ENCODE measurements at places on chromosomes 2 and 18.

- DNase-seq, result peak; percentile 69
These were observed 16.6 kb upstream of the PCBP1 start for GRCh38 chr2:70070542-70071268.

DNA sequence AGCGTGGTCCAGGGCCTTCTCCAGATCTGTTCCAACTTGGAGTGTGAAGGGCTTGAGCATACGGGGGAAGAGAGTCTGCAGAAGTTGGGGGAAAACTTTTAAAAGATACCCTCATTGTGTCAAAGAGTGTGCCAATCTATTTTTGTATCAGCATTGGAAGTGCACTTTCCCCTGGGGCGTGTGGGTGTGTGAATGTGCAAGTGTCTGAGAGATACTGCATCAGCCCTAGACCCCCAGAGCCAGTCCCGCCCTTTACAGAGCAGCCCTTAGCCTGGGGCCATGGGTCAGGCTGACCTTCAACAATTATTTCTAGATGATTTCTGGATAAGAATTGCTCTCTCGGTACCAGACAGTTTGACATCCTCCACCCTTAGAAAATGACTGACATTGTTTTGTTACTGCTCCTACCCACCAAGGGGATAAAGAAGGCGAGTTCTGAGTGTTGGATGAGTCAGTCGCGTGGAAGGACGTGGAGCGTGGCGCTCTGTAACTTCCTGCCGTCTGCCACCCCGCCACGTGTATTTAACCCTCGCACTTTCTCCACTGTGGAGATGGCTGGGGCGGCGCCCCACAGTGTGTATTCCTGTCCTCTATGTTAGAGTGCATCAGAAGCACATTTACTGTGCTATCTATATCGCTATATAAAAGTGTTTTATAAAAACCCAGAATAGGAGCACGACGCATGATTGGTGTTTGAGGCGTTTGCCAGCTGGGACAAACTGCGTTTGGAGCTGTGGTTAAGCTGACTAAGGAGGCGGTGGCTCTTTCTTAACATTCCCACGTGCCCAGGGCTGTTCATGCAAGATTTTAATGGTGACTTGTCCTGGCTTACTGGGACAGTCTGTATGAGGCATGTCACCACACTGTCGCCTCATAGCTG, 122.6 kb downstream of the CABLES1 start:
- peak; percentile 33 for DNase-seq

DNA sequence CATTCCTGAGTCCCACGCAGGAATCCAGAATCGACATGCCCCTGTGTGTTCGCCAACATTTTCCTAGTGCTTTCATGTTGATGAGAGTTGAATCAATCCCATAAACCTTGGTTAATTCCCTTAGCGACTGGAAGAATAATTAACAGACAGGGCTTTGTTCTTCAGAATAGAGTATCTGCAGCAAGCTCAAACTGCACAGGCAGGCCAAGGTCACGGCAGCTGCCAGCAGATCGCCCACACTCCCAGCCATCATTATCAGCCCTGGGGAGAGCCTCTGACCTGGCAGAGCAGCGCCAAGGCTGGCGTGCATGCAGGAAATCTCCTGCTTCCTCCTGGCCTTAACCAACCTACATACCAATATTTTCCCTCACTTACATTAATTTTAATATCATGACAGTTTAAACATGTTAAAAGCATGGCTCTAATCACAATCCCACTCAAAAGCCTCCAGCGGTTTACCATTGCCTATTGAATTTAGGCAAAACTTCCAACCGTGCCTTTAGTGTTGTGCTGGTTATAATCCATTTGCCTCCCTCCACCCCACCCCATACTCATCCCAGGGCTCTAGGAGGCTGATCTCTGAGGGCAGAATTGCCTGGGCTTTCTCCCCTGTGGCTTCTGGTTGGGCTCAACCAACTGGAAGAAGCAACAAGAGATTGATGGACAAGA, 46.8 kb upstream of the NCK2 start:
- DNase-seq, result no peak

- DNase-seq, result no peak
These were observed 202.9 kb upstream of the NT5C1B start for GRCh38 chr2:18792226-18792629.

DNA sequence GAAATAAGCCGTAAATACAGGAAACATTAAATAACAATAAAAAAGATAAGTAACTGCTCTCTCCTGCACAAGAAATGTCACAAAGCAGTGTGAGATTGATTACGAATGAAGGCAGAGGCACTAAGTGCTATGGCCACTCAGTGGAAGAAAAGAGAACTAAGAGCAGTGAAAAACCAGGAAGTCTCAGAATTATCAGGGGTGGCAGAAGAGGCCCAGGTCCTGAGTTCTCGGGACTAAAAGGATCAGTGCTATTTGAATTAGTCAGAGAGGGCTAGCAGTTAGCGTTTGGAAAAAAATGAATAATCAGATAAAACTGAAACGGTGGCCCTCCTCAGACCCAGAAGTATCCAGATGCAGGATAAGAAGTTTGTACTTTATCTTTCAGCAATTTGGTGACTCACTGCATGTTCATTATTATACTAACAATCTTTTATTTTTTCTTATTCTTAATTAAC, 367.1 kb downstream of the ZEB2 start:
- DNase-seq, result no peak

GRCh38 chr2:176368349-176368748, 99.1 kb downstream of the MTX2 start:
- DNase-seq, result no peak

DNA sequence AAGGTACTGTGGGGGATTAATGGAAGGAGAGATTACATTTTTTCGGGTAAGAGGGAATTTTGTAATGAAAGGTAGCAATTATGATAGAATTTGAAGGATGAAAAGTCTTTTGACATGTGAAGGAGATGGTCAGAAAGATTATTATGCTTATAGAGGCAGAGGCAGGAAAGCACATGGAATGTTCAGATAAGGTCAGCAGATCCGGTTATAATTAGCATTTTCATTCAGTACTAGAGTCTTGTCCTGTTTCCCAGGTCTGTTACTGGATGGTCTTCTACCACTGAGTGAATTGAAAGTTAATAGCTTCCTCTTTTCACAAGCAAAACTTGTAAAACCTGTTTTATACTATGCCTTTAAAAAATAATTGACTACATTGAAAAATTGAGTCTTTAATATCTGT, 116.9 kb downstream of the PHLPP1 start:
- no peak for DNase-seq

GRCh38 chr18:77025831-77026363, 106.7 kb downstream of the MBP start:
- DNase-seq, result no peak

GRCh38 chr2:177675350-177675821, 282.8 kb downstream of the AGPS start:
- no peak for DNase-seq

- DNase-seq, result no peak
These were observed 48.7 kb downstream of the DHRS9 start for GRCh38 chr2:169118060-169118459.

DNA sequence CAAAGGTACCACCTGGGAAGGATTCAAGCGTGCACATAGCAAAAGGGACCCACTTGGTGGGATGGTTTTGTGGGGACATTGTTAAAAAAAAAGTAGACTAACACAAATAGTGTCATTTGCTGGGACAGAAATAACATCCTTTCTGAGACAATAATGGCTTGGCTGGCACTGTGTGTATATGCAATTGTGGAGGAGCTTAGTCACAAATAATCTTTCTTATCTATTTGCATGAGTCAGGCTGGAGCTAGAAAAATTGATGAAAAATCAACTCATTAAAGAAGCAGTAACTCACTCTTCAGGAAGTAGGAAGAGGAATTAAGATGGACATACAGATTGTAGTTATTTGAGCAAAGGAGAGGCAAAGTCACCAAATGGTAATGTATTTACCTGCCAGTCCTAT, 29.5 kb upstream of the ITGB6 start:
- no peak for DNase-seq

DNA sequence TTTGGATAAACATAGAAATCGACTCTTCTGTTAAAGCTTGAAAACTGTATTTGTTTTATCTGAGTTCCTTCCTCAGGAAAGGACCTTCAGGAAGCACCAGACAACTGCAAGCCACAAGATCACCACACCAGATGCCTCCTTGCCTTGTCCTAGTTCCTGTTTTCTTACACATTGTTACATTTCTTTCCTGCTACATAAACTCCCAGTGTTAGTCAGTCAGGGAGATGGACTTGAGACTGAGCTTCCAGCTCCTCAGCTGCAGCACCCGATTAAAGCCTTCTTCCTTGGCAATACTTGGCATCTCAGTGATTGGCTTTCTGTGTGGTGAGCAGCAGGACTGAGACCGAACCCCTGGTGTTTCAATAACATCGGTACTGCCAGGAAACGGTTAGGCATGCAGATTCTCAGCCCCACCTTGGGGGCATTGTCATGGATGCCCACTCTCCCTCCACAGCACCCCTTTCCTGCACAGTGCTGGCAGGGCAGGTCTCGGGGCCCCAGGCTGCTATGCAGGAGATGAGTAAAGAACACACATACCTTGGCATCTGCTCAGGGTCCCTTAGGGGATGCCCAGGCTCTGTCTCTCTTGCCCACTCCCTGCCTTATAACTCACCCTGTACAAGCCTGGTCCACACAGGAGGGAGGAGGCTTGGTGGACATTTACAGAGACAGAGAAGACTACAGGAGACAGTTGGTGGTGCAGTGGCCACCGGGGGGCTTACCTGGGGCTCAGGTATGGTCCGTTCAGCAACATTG, 32.6 kb downstream of the ANKMY1 start:
- no peak for DNase-seq

GRCh38 chr2:8488001-8488738, 193.7 kb upstream of the ID2 start:
- DNase-seq, result peak; percentile 78

DNA sequence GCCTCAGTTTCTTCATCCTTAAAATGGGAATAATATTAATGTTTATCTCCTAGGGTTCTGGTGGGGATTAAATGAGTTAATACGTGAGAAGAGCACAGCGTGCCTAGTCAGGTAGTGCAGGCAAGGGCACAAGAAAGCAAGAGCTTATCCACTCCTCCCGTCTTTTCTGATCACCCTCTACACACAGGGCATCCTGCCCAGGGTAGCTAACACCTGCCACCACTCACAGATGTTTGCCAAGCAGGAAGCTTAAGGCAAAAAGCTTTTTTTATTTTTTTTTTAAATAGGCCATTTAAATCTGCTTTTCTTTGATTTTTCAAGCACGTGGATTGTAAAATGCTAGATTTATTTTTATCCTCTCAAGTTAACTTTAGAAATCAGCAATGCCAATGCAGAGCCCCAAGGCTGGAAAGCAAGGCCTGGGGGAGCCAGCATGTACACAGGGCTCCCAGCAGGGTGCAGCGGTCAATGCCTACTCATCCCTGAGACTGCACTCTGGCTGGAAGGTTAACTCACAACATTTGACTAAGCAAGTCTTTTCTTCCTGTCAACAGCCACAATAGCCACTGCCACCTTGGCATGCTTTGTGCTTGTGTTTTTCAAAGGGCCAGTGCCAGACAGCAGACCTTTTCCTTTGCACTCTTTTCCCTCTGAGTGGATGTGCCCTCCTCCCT, 86.5 kb upstream of the ACAA2 start:
- no peak for DNase-seq

DNA sequence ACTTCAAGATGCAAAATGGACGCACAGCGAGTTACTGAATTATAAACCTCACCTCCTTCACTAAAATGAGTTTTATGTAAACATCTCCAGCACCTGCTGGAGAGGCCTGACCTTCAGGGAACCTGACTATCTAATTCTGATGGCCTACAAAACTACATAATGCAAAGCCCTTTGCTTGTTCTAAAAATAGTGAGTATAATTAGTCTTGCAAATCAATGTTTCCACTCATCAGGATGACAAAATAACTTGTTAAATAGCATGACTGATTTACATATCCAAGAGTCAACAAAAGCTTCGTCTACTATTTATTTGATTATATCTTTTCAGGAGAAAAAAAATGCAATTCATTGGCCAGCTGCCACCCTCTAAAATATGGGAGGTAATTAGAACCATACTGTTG, 326.3 kb upstream of the MC4R start:
- DNase-seq, result no peak

- DNase-seq, result no peak
These were observed 47.6 kb upstream of the TCF7L1 start for GRCh38 chr2:85085563-85085962.

- DNase-seq, result peak; percentile 41
These were observed 26.5 kb downstream of the BCL2 start for GRCh38 chr18:63292831-63293683.

- DNase-seq, result no peak
These were observed 289.4 kb downstream of the ZEB2 start for GRCh38 chr2:144230448-144231085.

GRCh38 chr2:198326431-198326830, 522.0 kb downstream of the PLCL1 start:
- DNase-seq, result no peak

GRCh38 chr2:55111570-55112228, 61.4 kb upstream of the RTN4 start:
- no peak for DNase-seq

GRCh38 chr18:22713511-22713910, 219.6 kb upstream of the RBBP8 start:
- DNase-seq, result no peak

GRCh38 chr18:63492851-63493250, 16.1 kb downstream of the SERPINB5 start:
- no peak for DNase-seq

DNA sequence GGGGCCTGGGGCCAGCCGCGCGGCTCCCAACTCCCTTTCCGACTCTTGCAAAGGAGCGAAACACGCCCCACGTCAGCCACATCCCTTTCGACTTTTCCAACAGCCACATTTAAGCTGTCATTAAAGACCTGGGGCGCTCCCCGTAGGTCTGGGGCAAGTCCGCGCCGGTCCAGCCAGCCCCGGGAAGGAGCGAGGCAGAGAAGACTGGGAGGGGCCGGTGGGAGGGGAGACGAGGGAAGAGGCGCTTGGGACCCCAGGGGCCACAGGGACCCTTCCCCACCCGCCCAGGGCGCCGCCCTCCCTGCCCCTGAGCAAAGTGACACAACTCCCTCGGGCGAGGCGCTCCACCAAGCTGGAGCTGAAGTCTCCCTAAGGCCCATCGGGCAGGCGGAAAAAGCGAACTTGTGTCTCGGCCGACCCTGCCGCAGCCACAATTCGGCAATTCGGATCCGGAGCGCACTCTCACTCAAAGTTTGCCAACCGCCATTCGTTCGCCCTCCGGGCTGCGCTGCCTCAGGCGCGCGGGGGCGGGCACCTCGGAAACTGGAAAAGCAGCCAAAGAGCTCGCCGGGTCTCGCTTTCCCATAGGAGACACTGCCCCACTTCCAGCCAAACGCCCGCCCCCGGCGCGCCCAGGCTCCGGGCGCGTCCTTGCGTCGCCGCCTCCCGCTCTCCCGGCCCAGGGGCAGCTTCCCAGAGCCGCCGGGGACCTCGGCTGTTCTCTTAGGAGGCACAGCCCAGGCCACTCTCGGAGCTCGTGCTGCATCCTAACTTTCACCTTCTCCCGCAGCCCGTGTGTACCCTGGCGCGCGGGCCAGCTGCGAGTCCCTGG, 1.1 kb upstream of the KCTD1 start:
- DNase-seq, result peak; percentile 26

GRCh38 chr2:46246790-46247189, 50.4 kb upstream of the EPAS1 start:
- DNase-seq, result no peak

GRCh38 chr2:111694700-111695101, 189.3 kb downstream of the ANAPC1 start:
- DNase-seq, result no peak

GRCh38 chr2:173175222-173175621, 99.6 kb downstream of the MAP3K20 start:
- no peak for DNase-seq
